ENCODE measurements at places on chromosomes 5 and 9.

GRCh38 chr5:158951436-158952247, 148.1 kb downstream of the EBF1 start:
- DNase-seq: no peak

DNA sequence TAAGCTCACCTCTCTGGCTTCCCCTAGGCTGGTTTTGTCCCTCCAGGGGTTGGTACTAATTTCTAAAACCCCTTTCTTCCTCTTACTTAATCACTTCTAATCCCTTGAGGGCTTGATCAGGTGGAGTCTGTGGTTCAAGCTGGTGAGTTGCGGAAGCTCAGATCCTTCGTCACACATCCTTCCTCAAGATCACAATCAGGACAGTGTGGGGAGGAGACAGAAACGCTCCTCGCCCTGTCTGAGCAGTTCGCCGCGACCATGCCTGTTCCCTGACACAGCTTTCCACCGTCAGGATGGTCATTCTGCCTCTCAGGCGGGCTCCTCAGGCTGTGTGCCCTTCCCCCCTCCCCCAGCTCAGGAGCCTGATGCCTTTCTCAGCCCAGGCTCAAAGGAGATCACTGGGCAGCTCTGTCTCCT, 24.3 kb downstream of the CPLX2 start:
- DNase-seq: peak; percentile 71

DNA sequence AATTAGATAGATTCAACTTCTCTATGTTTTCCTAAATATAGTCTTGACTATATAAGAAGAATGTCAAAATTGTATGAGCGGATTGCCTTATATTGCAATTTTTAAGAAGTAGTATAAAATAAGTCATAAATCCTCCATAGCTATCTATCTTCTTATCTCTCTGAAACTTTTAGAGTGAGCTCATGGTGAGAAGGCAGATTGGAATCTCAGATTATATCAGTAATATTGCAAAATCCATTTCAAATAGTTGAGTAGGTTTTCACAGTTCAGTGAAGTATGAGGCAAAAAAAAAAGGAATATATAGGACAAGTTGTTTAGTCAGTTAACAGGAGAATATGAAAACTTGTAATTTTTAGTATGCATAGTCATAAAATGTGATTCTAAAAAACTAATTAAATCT, 156.4 kb downstream of the FAM174A start:
- DNase-seq: no peak

GRCh38 chr9:122346478-122347347, 24.1 kb upstream of the PTGS1 start:
- peak; percentile 54 for DNase-seq

GRCh38 chr5:10455277-10455670, 13.6 kb downstream of the ROPN1L start:
- no peak for DNase-seq

Measured in WERI-Rb-1 (cell line).